ENCODE measurements at places on chromosomes 12 and 14. TPM values are rescaled to one million over a fixed set of nuclear protein-coding genes. Genes with fewer than 3 reads are reported as not detected.

DNA sequence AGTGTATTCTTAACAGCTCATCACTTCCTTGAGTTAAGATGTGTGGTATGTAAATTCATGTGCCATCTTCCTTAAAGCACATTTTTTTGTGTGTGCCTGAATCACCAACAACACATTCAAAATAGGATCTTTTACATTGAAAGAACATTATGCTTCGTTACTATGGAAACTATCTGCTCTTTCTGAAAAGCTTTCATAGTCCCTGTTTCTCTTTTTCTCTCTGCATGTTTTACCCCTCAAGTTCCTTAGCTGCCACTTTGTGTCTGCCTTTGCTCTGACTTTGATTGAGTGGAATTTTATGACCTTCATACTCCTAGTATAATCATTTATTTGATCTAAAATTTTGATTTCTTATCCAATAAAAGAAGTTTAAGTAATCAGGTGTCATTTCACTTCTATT, 880.3 kb upstream of the FOXG1 start:
- no peak overlapping the region for H3K27ac ChIP-seq
- H3K4me3 ChIP-seq = no peak overlapping the region
- no peak for DNase-seq

GRCh38 chr12:19842116-19842515, 402.8 kb downstream of the AEBP2 start:
- no peaks in the 10 kb centered on the region for H3K4me1 ChIP-seq
- peak overlapping the region; percentile 42 for H3K27ac ChIP-seq
- no peak overlapping the region for H3K4me3 ChIP-seq
- no peak for DNase-seq
- H3K27me3 ChIP-seq = no peaks in the 10 kb centered on the region

DNA sequence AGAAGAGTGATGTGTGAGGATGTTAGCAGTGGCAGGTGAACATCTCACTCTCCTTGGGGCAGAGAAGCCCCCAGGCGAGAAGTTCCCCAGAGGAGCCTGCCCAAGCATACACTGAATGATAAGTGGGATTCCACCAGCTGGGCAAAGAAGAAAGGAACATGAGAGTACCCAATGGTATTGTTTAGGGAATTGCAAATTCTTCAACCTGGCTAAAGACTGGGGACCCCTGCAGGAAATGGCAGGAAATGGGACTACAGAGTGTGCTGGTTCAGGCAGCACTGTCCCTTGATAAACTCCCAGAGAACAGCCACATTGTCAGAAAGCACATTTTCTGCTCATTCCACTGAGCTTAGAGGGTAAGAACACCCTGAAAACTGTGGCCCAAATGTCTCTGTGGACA, 121.3 kb downstream of the RPS29 start:
- no peaks in the 10 kb centered on the region for H3K4me1 ChIP-seq
- H3K4me3 ChIP-seq = no peak overlapping the region
- DNase-seq = no peak
- H3K27me3 ChIP-seq = no peaks in the 10 kb centered on the region
- H3K27ac ChIP-seq = no peak overlapping the region

- H3K36me3 ChIP-seq = no peaks in the 10 kb centered on the region
- DNase-seq = no peak
- no peak overlapping the region for H3K27ac ChIP-seq
- H3K4me3 ChIP-seq = no peak overlapping the region
- no peaks in the 10 kb centered on the region for H3K27me3 ChIP-seq
Measured at GRCh38 chr12:124173692-124174091, 121.2 kb upstream of the RFLNA start.

DNA sequence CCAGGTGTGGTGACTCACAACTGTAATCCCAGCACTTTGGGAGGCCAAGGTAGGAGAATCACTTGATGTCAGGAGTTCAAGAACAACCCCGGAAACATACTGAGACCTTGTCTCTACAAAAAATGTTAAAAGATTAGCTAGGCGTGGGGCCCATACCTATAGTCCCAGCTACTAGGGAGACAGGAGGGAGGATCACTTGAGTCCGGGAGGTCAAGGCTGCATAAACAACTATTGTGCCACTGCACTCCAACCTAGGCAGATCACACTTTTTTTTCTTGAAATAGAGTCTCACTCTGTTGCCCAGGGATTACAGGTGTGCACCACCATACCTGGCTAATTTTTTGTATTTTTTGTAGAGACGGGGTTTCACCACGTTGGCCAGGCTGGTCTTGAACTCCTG, 6.1 kb downstream of the RND1 start:
- no peak overlapping the region for H3K27ac ChIP-seq
- no peaks in the 10 kb centered on the region for H3K4me1 ChIP-seq
- no peak overlapping the region for H3K4me3 ChIP-seq
- no peaks in the 10 kb centered on the region for H3K36me3 ChIP-seq
- no peaks in the 10 kb centered on the region for H3K27me3 ChIP-seq

- H3K36me3 ChIP-seq = no peaks in the 10 kb centered on the region
- H3K4me3 ChIP-seq = no peak overlapping the region
- DNase-seq = no peak
- no peaks in the 10 kb centered on the region for H3K27me3 ChIP-seq
- H3K4me1 ChIP-seq = no peaks in the 10 kb centered on the region
Measured at GRCh38 chr12:132218915-132219314, 74.7 kb downstream of the NOC4L start.

GRCh38 chr12:3596703-3597415, 105.9 kb downstream of the PRMT8 start:
- no peaks in the 10 kb centered on the region for H3K36me3 ChIP-seq
- no peak overlapping the region for H3K4me3 ChIP-seq
- no peaks in the 10 kb centered on the region for H3K27me3 ChIP-seq
- no peaks in the 10 kb centered on the region for H3K4me1 ChIP-seq

DNA sequence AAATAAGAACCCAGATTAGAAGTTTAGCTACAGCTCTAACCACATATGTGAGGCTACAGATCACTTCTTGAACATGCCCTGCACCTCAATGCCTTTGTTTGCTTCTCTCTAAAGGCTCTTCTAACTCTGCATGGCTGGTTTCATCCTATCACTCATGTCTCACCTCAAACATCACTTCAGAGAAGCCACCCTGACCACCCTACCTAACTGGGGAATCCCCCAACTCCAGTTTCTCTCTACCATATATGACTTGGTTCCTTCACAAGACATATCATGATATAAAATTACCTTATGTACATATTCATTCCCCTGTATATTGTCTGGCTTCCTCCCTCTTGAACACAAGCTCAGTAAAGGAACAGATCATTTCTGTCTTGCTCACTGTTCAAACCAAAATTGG, 250.2 kb upstream of the GRIP1 start:
- no peak for DNase-seq
- H3K4me1 ChIP-seq = no peaks in the 10 kb centered on the region
- no peak overlapping the region for H3K4me3 ChIP-seq
- no peaks in the 10 kb centered on the region for H3K27me3 ChIP-seq
- no peaks in the 10 kb centered on the region for H3K36me3 ChIP-seq

DNA sequence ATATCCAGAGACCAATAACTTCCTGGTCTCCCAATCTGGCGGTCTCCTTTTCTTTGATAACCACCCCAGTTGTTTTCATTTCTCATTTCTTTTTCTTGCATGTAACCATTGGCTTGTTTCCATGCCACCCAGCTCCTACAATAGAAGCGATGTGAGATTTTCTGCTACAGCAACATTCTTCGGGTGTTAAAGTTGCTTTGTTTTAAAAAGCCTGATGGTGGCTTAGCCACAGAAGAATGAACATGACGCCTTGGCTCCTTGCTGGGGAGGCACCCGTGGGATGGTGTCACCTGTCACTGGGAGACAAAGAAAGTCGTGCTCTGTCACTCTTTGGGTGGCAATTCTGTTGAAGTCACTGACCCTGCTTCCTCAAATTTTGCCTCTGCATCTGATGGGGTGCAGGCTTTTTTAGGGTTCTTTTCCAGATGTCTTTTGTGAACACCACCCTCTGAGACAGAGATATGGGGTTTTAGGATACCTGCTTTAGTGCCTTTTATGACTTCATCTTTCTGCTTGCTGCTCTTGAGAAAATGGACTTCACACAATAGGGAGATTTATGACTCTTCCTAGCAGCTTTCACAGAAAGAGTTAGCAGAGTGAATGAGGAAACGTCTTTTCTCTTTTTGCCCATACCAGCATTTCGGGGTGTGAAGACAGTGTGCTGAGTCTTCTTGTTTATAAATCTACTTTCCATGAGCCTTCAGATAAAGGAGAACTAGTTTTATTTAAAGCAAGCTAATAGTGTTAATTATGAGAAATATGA, 265.3 kb upstream of the TBX3 start:
- H3K27ac ChIP-seq = no peak overlapping the region
- no peak overlapping the region for H3K4me3 ChIP-seq
- H3K4me1 ChIP-seq = no peaks in the 10 kb centered on the region
- H3K36me3 ChIP-seq = no peaks in the 10 kb centered on the region

GRCh38 chr14:87231336-87232026, 761.5 kb downstream of the GALC start:
- H3K4me3 ChIP-seq = no peak overlapping the region
- no peaks in the 10 kb centered on the region for H3K36me3 ChIP-seq
- no peak for DNase-seq
- H3K27me3 ChIP-seq = no peaks in the 10 kb centered on the region

Gene OR10G2
- not detected for total RNA-seq

Gene GALNT4
- 27.0 TPM for total RNA-seq

Data from uterus (tissue), 4 donors.